Hepatocyte (in vitro differentiated cells): ENCODE measurements at places on chromosomes 5 and 9. TPM values are rescaled to one million over a fixed set of nuclear protein-coding genes. Genes with fewer than 3 reads are reported as not detected.

Gene ATP10B
- 1.4 and 2.7 TPM in 2 replicates for polyA plus RNA-seq

Gene MZB1
- 0.30 TPM in 1 of 2 replicates, not detected in the other for polyA plus RNA-seq

Gene LCN15
- polyA plus RNA-seq, result 0.85 and 1.4 TPM in 2 replicates

Gene SPATA31D4
- not detected in 2 replicates for polyA plus RNA-seq

Gene PHF24
- polyA plus RNA-seq, result 0.06 and 0.11 TPM in 2 replicates

Gene PIGO
- 39.1 and 41.4 TPM in 2 replicates for polyA plus RNA-seq

Gene LHX3
- polyA plus RNA-seq, result not detected in 2 replicates

Gene GALNT12
- 13.9 and 17.2 TPM in 2 replicates for polyA plus RNA-seq

Gene GZMA
- polyA plus RNA-seq, result not detected in 2 replicates

- no peaks in the 10 kb centered on the region for H3K27me3 ChIP-seq
- peak; percentile 18 for DNase-seq
- H3K36me3 ChIP-seq, result no peaks in the 10 kb centered on the region
- no peak overlapping the region for H3K27ac ChIP-seq
- no peak overlapping the region for H3K4me3 ChIP-seq
- H3K4me1 ChIP-seq, result no peaks in the 10 kb centered on the region
Measured at GRCh38 chr5:94432499-94432898, 185.9 kb downstream of the KIAA0825 start.

- no peaks in the 10 kb centered on the region for H3K36me3 ChIP-seq
- H3K4me1 ChIP-seq, result peaks cover 27% of the 10 kb centered on the region
- DNase-seq, result no peak
Measured at GRCh38 chr5:16809010-16809394, 127.1 kb downstream of the MYO10 start.

DNA sequence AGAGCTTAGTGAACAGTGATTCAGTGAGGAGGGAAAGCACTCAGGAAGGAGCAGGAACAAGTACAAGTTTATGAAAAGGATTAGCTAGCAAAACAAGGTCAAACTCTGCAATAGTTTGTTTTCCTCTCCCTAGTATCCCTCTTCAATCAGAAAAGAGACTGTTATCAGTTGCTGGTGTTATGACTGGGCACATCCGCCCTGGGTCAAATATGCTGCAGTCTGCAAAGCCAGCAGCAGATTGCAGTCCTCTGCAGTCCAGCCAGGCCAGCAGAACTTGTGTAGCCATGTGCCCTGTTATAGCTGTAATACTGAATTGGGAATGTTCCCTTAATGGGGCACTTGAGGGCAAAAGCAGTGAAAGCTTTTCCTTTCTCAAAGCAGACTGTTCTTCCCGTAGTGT, 12.0 kb downstream of the PCDHAC2 start:
- H3K27ac ChIP-seq, result peak overlapping the region; percentile 78
- DNase-seq, result peak; percentile 53
- H3K4me1 ChIP-seq, result peaks cover 12% of the 10 kb centered on the region
- no peaks in the 10 kb centered on the region for H3K27me3 ChIP-seq
- no peak overlapping the region for H3K4me3 ChIP-seq

- H3K4me3 ChIP-seq, result no peak overlapping the region
- DNase-seq, result no peak
- H3K27ac ChIP-seq, result no peak overlapping the region
- H3K27me3 ChIP-seq, result no peaks in the 10 kb centered on the region
- H3K36me3 ChIP-seq, result no peaks in the 10 kb centered on the region
Measured at GRCh38 chr9:20713172-20713571, 29.1 kb downstream of the FOCAD start.

DNA sequence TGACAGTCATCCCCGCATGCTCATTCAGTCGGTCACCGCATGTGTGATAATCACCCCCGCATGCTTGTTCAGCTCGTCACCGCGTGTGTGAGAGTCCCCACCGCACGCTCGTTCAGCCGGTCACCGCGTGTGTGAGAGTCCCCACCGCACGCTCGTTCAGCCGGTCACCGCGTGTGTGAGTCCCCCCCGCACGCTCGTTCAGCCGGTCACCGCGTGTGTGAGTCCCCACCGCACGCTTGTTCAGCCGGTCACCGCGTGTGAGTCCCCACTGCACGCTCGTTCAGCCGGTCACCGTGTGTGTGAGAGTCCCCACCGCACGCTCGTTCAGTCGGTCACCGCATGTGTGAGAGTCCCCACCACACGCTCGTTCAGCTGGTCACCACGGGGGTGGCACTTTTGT, 3.5 kb downstream of the TRAF2 start:
- H3K4me1 ChIP-seq, result no peaks in the 10 kb centered on the region
- H3K27me3 ChIP-seq, result no peaks in the 10 kb centered on the region
- H3K4me3 ChIP-seq, result no peak overlapping the region
- H3K27ac ChIP-seq, result no peak overlapping the region
- no peak for DNase-seq

DNA sequence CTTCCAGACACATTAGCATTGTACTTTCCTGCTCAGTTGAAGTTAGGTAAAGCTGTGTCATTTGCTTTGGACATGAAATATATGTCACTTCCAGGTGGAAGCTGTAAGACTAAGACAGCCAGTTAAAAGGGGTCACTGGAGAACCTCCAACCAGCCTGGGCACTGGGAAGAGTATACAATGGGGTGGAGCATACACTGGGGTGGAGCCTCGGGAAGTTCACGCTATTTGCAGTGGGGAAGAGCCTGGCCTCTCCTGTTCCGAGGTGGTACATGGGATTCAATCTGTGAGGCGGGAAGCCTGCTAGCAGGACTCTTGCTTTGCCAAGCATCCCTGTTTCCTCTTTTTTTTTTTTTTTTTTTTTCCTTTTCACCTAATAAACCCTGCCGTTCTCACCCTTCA, 145.3 kb downstream of the TTC39B start:
- H3K27me3 ChIP-seq, result no peaks in the 10 kb centered on the region
- no peaks in the 10 kb centered on the region for H3K36me3 ChIP-seq
- H3K4me3 ChIP-seq, result no peak overlapping the region
- no peaks in the 10 kb centered on the region for H3K4me1 ChIP-seq
- DNase-seq, result no peak

- no peak overlapping the region for H3K4me3 ChIP-seq
- no peaks in the 10 kb centered on the region for H3K27me3 ChIP-seq
- no peak overlapping the region for H3K27ac ChIP-seq
- no peak for DNase-seq
- H3K4me1 ChIP-seq, result no peaks in the 10 kb centered on the region
- H3K36me3 ChIP-seq, result no peaks in the 10 kb centered on the region
Measured at GRCh38 chr9:93041108-93041802, 17.2 kb upstream of the SUSD3 start.

- H3K27me3 ChIP-seq, result no peaks in the 10 kb centered on the region
- H3K4me1 ChIP-seq, result peaks cover 5% of the 10 kb centered on the region
- no peak overlapping the region for H3K4me3 ChIP-seq
- peak overlapping the region; percentile 67 for H3K27ac ChIP-seq
Measured at GRCh38 chr5:10595293-10595671, 31.4 kb downstream of the ANKRD33B start.

GRCh38 chr9:27487927-27488326, 36.2 kb upstream of the IFNK start:
- peak; percentile 42 for DNase-seq
- peaks cover 21% of the 10 kb centered on the region for H3K4me1 ChIP-seq
- no peaks in the 10 kb centered on the region for H3K27me3 ChIP-seq
- H3K27ac ChIP-seq, result peak overlapping the region; percentile 78
- no peak overlapping the region for H3K4me3 ChIP-seq

DNA sequence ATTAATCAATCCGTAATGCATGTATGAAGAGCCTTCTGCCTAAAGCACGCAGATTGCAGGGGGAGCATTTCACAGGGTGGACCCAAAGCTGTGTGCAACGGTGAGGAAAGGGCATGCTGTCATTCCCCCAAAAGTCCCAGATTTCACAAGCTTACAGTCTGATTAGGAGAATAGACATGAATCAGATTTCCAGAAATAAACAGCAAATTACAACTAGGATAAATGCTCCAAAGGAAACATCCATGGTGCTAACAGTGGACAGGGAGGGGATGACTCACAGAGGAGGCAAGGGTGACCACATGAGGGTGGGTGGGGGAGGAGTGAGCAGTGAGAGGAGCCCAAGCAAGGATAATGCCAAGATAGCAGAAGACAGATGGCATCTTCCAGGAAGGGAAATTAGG, 258.4 kb upstream of the TAS2R1 start:
- peak; percentile 26 for DNase-seq
- no peaks in the 10 kb centered on the region for H3K36me3 ChIP-seq
- no peaks in the 10 kb centered on the region for H3K4me1 ChIP-seq
- no peaks in the 10 kb centered on the region for H3K27me3 ChIP-seq

DNA sequence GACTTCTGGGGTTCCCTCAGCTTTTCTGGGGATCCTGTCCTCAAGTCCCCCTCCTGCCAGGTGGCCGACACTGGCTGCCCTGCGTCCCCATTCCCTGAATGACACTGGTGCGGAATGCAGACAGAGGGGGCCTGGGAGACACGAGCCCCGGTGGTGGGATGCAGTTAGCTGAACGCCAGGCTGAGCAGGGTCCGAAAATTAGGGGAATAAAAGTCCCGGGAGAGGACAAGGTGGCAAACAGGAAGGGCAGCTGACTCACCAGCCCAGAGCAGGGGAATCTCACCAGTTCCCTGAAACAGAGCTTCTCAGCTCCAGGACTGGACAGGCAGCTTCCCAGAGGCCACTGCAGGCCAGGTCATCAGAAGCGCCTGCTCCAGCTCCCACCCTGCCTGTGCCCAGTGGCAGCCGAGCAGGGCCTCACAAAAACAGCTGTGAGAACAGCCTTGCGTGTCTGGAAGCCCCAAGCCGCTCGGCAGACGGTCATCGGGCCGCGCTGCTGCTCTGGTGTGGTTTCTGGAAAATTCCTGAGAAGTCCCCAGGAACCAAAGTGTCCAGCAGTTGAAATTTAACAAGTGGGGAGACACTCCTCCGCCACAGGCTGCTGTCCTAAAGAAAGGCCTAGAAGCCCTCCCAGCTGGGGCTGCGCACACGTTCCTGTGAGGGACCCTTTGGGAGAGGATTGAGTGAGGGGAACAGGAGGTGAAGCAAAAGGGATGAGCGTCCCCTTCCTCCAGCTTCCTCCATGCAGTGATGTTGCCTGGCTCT, 47.6 kb upstream of the EXOC3 start:
- peak; percentile 68 for DNase-seq
- no peaks in the 10 kb centered on the region for H3K27me3 ChIP-seq
- peaks cover 27% of the 10 kb centered on the region for H3K4me1 ChIP-seq
- H3K4me3 ChIP-seq, result no peak overlapping the region

DNA sequence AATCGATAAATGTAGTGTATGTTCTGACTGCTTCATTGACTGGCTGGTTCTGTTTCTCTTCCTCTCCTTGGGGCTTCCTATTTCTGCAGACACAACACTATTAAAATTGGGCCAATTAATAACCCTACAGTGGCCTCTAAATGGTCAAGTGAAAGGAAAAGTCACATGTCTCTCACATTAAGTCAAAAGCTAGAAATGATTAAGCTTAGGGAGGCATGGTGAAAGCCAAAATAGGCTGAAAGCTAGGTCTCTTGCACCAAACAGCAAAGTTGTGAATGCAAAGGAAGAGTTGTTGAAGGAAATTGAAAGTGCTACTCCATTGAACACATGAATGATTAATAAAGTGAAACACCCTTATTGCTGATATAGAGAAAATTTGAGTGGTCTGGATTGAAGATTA, 58.2 kb downstream of the CCNH start:
- no peak overlapping the region for H3K27ac ChIP-seq
- no peak overlapping the region for H3K4me3 ChIP-seq
- DNase-seq, result no peak
- H3K27me3 ChIP-seq, result no peaks in the 10 kb centered on the region
- H3K36me3 ChIP-seq, result peaks cover 8% of the 10 kb centered on the region

GRCh38 chr5:91301106-91301846, 81.8 kb downstream of the ARRDC3 start:
- H3K27me3 ChIP-seq, result no peaks in the 10 kb centered on the region
- H3K4me3 ChIP-seq, result no peak overlapping the region
- DNase-seq, result peak; percentile 22
- H3K36me3 ChIP-seq, result no peaks in the 10 kb centered on the region

GRCh38 chr5:31536873-31537272, 4.8 kb downstream of the C5orf22 start:
- H3K4me3 ChIP-seq, result no peak overlapping the region
- no peak for DNase-seq

DNA sequence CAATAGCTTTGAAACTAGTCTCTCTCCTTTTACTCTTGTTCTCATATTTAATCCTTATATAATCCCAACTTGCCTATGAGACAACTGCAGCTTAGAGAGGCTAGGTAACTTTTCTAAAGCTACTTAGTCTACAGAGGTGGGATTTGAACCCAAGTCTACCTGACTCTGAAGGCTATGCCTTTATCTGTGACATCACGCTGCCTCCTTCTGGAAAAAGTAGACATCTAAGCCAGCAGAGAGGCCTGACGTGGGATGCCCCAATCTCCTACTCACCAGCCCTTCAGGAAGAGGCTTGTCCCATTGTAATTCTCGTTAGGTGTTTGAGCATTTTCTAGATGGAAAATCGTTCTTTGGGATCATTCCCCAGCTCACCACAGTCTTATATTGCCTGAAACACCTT, 167.5 kb downstream of the HSPA4 start:
- peaks cover 4% of the 10 kb centered on the region for H3K4me1 ChIP-seq
- no peak overlapping the region for H3K4me3 ChIP-seq
- no peak for DNase-seq
- H3K27me3 ChIP-seq, result no peaks in the 10 kb centered on the region
- no peaks in the 10 kb centered on the region for H3K36me3 ChIP-seq
- no peak overlapping the region for H3K27ac ChIP-seq

- H3K36me3 ChIP-seq, result no peaks in the 10 kb centered on the region
- H3K27me3 ChIP-seq, result no peaks in the 10 kb centered on the region
- H3K4me3 ChIP-seq, result no peak overlapping the region
- no peak overlapping the region for H3K27ac ChIP-seq
Measured at GRCh38 chr5:439181-439580, 3.8 kb upstream of the EXOC3 start.

- no peaks in the 10 kb centered on the region for H3K27me3 ChIP-seq
- H3K36me3 ChIP-seq, result peaks cover 5% of the 10 kb centered on the region
- no peak for DNase-seq
- H3K4me3 ChIP-seq, result no peak overlapping the region
Measured at GRCh38 chr9:86304236-86304730, 21.9 kb upstream of the ISCA1 start.

- peak; percentile 14 for DNase-seq
- peak overlapping the region; percentile 71 for H3K27ac ChIP-seq
Measured at GRCh38 chr5:108386345-108387061, 4.6 kb upstream of the FBXL17 start.

DNA sequence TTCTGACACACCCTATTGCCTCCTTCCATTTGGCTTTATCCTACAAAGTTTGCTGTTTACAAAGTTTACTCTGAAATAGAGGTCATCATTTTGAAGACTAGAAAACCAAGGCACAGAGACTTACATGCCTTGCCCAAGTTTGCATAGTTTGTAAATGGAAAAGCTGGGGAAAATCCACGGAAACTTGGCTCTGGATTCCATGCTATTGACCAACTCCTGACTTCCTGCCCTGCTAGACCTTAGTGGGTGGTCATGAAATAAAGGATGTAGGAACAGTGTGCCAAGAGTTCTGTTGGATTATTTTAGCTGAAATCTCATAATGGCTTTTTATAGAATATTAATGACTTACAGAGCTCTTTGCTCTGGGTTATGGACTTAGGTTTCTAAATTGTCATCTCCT, 69.5 kb downstream of the GRIA1 start:
- H3K27ac ChIP-seq, result peak overlapping the region; percentile 5
- DNase-seq, result no peak
- no peak overlapping the region for H3K4me3 ChIP-seq
- H3K4me1 ChIP-seq, result no peaks in the 10 kb centered on the region
- H3K27me3 ChIP-seq, result no peaks in the 10 kb centered on the region
